Caco-2 (cell line): ENCODE measurements at places on chromosomes 1 and 21.

- DNase-seq = no peak
Measured at GRCh38 chr1:172224871-172225270, 195.6 kb upstream of the C1orf105 start.

DNA sequence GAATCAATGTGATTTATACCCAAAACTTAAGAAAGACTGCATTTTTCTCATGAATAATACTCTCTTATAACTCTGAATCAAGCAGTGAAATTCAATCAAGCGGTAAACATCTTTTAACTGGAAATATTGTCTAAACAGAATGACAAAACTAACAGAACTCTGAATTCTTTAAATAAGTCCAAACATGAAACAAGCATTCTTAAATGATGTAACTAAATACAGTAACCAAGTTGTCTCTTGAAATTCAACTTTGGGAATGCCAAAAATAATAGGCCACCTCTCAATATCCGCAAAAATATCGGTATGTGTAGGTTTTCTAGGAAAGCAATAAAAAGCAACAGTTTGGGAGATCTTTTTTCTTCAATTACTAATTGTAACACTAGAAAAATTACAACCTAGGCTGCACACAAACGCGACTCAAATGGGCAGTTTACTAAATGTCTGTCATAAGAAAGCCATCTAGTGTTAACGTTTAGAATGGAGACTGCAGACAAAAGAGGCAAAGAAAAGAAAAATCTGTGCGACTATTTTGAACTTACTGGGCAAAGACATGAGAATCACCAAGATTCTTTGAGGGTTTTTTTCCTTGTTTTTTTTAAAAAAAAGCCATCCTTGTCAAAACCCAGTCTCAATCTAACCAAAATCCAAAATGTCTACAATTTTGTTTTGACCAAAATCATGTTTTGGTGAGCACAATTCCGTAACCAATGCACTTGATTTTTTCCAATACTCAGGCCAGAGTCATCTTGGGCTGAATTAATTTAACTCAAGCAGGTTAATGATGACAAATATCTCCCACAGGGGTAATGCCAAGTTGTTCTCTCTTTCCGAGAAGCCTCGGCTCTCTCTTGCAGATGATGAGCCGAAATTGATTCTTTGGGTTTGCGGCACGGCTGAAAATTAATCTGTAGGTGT lies 1.3 kb downstream of the SIPA1L2 start:
- no peak for DNase-seq

DNA sequence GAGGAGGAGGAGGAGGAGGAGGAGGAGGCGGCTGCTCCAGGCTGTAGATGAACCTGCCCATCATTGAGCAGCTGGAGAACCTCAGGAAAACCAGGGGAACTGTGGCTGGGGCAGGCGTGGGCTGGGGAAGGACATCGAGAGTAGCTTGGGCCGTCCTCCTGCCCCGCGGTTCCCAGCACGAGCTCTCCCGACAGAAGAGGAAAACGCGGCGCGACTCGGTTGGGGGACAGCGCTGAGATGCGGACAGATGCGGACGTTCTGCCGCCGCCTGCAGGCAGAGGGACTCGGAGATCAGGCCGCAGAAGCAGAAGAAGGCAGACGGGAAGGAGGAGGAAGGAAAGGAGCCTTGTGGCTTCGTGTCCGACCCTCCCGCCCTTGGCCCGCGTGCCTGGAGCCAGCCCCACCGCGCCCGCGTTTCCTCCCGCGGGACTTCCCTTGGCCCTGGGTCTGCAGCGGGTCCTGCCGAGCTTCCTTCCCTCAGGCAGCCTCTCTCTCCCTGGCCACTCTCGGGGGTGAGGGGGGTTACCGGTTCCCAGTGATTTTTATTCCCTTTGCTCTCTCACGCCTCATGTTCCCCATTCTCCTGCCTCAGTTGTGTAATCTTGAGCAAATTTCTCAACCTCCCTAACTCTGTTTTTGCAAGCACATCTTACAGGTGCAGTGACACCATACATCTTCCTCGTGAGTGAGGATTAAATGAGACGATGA lies 1.7 kb upstream of the TNFRSF9 start:
- peak; percentile 68 for DNase-seq

DNA sequence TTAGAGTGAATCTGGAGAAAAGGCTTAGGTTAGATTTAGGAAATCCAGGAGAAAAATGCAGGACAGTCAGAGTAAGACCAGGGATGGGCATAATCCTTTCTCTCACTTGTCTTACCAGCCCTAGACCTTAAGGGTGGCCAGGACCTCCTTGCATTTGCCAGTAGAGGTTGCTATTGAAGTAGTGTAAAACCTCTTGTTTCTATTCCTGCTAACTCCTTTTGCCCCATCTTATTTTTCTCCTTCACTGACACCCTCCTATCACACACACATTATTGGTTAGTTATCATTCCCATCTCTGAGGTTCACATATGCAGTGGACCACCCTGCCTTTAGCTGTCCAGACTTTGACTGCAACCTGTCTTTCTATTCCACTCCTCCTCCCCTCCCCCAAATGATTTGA lies 75.0 kb upstream of the MACF1 start:
- no peak for DNase-seq

- peak; percentile 46 for DNase-seq
Measured at GRCh38 chr1:228646717-228647522, 88.4 kb upstream of the RHOU start.

GRCh38 chr1:38334930-38335592 lies 288.5 kb upstream of the POU3F1 start:
- DNase-seq = no peak

DNA sequence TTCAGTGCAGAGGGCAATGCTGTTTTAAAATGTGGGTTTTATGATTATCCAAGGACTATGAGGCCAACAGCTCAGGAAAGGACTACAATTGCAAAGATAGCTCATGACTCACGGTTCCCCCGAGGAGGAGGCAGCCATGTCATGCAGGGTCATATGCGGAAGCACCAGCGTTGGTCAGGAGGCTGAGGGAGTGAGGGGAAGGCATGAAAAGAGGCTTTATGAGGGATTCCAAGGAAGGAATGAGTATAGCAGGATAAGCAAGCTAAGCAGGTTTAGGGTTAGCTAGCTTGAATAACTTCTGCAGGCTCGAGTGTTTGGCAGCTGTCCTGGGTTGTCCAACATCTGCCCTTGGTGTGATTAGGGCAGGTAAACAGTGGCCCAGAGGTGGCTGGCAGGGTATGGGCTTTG lies 495.1 kb downstream of the SETD4 start:
- peak; percentile 47 for DNase-seq

DNA sequence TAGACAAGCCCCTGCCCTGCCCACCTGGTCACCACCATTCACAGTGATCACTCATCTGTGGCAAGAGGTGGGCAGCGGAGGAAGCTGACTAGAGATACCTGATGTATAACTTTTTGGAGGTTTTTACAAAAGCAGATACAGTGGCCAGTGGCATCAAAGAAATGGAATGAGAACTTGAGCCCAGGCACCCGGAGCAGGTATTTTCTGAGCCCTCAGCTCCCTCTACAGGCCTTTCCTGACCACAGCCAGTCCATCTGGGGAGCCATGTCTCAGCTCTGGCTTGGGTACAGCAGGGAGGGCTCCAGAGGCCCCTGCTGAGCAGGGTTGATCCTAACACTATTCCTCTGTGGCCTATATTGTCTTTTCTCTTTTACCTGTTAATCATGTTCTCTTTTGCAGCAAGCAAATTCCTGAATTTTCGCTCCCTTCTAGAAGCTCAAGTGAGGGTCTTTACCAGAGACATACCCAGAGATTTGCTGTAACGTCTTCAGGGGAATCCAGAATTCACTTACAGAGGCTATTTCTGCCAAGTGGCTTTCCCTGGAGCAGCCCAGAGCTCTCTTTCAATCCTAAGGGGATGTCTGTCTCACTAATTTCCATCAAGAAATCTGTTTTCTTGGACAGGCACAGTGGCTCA lies 27.3 kb downstream of the GPR157 start:
- peak; percentile 63 for DNase-seq

DNA sequence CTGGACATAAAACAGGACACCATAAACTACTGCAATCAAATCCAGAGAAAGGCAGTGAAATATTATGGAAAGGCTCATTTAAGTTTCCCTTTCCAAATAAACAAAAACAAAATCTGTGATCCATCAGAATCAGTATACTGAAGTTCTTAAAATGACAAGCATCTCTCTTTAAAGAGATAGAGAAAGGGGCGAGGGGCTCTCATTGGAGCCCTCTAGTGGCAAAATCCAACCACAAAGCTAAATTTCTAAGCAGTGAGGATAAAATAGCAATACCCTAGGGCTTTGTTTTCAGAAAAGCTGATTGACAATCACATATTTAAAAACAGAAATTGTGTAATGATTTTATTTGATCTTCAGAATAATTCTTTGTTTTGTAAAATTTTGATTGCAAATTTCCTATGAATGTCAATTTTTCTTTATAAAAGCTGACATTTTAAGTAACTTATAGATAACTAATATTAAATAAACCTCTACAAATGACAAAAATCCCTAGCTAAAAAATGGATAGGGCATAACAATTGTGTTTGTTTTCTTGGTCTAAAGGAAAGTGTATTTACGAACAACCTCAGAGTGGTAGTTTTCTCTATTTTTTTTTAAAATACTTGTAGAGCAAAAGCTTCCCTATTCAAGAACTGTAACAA lies 138.2 kb downstream of the COL24A1 start:
- no peak for DNase-seq

GRCh38 chr1:18240906-18241305 lies 133.3 kb downstream of the IGSF21 start:
- DNase-seq = no peak

- peak; percentile 44 for DNase-seq
Measured at GRCh38 chr1:164735315-164736052, 176.5 kb downstream of the PBX1 start.

GRCh38 chr1:66521721-66522365 lies 12.1 kb upstream of the SGIP1 start:
- no peak for DNase-seq

- no peak for DNase-seq
Measured at GRCh38 chr1:31704271-31705079, 658 bp upstream of the COL16A1 start.

DNA sequence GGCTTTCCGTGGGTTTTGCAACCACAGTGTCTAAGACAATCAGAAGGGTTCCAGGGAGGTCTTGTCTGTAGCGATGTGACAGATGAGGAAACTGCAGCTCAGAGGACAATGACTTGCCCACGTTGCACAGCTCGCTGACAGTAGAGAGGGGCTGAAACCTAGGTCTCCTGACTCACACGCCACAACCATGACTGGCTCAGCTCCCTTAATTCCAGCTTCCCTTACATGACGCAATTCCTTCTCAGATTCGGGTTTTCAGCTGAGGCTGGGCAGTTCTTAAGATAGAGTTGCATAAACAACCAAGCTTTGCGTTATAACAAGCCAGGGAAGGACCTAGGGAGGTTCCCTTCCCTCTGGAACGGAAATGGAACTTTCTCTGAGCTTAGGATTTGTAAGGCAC lies 36.3 kb downstream of the DHCR24 start:
- DNase-seq = no peak

DNA sequence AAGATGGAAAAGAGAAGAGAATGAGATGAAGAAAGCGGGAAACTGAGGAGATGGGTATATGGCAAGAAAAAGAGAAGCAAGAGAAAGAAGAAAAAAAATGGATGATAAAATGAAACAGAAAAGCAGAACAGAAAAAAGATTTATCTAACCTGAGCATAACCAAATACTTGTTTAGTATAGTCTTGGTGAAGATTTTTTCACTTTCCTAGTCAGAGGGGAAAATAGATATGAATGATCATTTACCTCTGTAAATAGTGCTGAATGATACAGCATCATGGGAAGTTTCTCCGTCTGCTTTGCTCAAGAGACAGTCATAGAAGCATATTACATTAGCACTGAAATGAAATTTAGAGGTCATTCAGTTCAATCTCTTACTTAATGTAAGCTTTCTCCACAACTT lies 36.1 kb upstream of the PLPPR4 start:
- no peak for DNase-seq

DNA sequence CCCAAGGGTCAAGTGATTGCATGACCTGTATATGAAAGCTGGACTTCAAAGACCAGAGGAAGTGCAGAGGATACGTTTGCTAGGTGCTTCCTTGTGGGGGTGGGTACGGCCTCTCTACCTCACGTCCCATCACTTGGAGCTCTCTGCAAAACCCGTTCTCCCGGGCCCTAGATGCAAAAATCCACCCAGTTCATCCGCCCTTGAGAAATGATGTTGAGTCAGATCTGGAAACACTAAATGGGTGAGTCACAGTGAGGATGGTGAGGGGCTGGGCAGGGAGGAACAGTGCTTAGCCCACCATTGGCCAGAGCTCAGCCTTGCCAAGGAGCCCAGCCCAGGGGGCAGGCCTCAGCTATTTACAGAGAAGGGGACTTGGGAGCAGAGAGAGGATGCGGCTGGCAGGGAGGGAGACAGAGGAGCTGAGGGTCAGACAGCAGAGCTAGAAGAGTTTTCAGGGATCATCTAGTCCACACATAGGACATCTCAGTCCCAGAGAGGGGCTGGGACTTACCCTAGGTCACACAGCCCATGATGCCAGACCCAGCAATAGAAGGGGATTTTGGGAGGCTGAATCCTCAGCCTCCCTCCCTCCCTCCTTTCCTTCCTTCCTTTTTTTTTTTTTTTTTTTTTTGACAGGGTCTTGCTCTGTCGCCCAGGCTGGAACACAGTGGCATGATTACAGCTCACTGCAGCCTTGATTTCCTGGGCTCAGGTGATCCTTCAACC lies 14.6 kb downstream of the ARHGEF10L start:
- DNase-seq = peak; percentile 25

- no peak for DNase-seq
Measured at GRCh38 chr1:45612941-45613579, 10.8 kb downstream of the CCDC17 start.

GRCh38 chr21:39882151-39882838 lies 15.1 kb downstream of the PCP4 start:
- no peak for DNase-seq

- DNase-seq = no peak
Measured at GRCh38 chr1:88695781-88696180, 11.7 kb downstream of the PKN2 start.

- DNase-seq = no peak
Measured at GRCh38 chr1:13792419-13792818, 92.4 kb downstream of the PRDM2 start.
